ENCODE measurements at places on chromosomes 11 and 22.
A peak's percentile ranks its signal among the peaks of the same experiment; 100 is the strongest.

DNA sequence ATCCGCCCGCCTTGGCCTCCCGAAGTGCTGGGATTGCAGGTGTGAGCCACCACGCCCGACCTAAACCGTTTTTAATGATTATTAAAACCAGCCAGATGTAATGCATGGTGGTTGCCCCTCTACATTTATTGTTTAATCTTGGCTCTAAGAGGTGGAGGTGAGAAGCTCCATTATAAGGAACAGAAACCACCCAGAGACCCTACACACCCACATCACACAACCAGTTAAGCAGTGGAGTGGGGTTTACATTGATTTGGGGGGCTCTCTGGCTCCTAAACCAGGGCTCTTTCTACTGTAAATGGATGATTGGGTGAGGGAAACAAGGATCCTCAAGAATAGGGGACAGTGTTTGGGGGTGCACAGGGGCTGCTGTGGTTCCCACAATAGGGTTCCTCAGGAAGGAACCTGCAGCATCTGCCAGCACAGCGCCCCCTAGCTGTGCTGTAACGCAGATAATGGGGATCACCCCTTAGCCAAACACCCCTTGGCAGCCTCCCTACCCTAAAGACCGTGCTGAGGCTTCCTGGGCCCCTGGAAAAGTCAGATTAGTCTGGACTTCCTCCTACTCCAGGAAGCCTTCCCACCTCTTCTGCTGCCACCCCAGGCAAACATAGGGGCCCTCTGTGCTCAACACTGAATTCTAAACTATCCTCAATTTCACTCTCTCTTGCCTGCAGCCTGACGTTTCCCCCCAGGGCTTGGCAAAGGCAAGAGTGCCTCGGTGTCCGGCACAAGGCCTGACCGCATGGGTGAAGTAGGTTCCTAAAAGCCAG, 2.4 kb downstream of the MPST start:
- no peak for DNase-seq

DNA sequence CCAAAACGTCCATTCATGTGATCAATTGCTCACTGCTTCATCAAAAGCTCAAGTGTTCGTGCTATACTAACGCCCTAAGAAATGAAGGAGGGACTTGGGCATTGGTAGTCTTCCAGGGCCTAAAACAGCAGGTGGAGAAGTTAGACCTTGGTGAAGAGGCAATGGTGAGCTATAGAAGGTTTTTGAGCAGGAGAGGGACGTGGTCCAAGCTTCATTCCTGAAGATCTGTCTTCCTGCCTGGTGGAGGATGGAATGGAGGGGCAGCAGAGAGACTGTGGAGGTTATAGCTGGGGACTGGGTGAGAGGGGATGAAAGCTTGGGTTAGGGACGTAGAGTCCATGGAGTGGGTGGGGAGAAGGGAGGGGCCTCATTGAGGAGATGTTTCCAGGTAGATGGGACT, 97.7 kb downstream of the TP53I11 start:
- DNase-seq = no peak

GRCh38 chr22:45268167-45268957, 16.4 kb upstream of the UPK3A start:
- DNase-seq = no peak

DNA sequence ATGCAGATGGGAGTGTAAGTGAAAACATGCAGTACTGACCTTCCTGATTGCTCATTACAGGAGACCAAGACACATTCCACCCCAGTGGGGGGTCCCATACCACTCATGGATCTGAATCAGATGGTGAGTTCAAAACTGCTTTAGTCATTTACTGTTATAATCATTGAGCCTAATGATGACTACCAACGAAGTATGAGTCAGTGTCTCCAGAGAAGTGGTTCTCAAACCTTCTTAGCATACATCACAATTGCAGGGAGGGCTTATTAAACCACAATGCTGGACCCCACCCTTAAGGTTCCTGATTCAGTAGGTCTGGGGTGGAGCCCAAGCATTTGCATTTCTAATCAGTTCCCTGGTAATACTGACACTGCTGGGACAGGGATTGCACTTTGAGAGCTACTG, 75.8 kb downstream of the CD44 start:
- peak; percentile 42 for DNase-seq

GRCh38 chr11:1202154-1202775, 20.6 kb upstream of the MUC5B start:
- DNase-seq = no peak

GRCh38 chr11:124798991-124799347, 1.2 kb downstream of the MSANTD2 start:
- DNase-seq = no peak

DNA sequence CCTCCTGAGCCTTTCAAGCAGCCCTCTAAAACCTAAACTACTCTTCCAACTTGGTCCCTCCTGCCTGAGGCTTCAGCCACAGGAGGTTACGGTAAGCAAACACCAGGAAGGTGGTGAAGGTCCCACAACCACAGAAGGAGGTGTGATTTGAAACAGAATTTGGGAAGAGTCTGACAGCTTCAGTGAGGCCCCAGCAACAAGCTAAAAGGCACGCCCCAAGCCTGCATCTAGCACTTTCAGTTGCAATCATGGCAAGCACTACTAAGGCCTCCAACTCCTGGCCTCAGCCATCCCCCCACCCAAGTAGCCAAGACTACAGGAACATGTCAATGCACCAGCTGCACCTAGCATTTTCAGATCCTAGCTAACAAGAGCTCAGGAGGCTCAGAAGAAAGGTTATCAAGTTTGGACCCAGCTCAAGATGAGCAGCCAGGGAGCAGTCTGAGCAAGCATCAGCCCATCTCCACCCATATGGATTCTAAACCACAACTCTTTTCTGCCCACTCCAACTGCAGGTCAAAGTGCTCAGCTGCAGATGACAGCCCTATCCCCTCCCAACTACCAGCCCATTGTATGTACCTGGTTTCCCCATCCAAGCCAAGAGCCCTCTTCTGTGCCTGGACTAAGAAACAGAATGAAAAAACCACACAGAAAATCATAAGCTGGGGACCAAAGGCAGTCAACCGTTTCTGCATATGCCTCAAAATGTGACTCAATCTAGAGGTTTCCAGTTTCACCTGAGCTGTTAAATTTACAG, 10.4 kb upstream of the AHNAK start:
- no peak for DNase-seq

DNA sequence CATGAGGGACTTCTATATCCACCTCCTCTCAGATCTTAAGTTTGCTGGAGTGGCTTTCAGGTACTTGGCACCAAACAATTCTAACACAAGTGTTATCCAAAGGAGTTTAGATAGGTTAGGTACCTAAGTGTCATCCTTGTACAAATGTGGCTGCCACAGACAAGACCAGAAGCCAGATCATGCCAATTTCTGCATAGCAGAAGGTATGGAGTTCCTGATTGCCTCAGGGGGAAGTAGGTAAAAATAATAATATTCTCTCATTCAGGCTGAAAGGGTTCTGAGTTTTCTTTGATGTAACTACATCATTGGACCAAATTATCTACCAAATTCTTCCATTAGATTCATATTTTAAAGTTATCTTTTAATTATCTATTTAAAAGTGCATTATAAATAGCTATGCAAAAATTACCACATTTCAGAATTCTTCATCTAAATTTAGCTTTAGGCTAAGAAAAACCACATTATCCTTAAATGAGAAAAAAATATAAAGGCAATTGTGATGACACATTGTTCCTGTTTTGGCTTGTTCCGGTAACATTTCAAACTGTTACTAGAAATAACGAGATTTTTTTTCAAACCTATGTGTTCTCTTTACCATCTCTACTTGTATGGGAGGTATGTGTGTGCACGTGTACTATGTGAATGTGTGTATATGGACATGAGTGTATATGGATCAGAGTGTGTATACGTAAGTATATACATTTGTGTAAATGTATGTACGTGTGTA, 66.2 kb upstream of the POU2AF2 start:
- no peak for DNase-seq

GRCh38 chr11:115249061-115249578, 255.1 kb downstream of the CADM1 start:
- no peak for DNase-seq

Measured in GOT3 (cell line).